NAMALWA (cell line): ENCODE measurements at places on chromosomes 6 and 20.

DNA sequence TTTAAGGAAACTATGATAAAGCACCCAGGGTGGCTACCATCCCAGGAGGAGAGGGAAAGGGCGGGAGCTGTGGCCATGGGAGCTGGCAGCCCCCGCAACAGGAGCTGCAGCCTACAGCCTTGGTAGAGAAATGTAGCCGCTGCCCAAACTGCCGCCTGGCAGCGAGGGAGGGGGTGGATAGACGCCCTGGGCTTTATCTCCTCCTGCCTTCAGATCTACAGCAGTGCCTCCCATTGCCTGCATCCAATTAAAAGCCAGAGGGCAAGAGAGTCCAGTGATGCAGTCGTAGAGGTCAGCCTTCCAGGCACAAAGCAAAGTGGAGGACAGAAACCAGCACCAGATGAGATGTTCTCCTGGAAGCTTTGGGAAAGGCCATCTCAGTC is 35.0 kb upstream of the ZFAND3 start:
- no peak for DNase-seq

- DNase-seq, result no peak
Measured at GRCh38 chr20:61385731-61386130, 133.7 kb downstream of the CDH4 start.

- no peak for DNase-seq
Measured at GRCh38 chr6:108031968-108032367, 42.6 kb downstream of the OSTM1 start.

GRCh38 chr6:156028335-156029131 is 572.9 kb upstream of the NOX3 start:
- DNase-seq, result no peak

GRCh38 chr20:54108817-54109216 is 38.4 kb upstream of the BCAS1 start:
- no peak for DNase-seq

DNA sequence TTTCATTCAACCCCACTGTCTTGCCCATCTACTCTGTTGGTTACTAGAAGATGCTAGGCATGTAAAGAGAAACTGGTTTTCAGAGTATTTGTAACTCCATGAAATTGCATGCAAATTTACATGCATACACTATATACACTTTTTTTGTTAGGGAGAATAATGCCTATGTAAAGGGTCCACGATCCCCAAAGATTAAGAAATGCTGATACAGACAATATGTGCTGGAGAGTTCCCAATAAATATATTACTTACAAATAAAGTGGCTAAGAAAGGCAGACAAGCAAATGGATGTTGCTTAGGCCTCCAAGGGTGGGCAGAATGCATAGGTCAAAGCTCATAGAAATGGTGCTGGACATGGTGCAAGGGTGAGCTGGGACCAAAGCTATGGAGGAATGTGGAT is 109.6 kb upstream of the NHSL1 start:
- DNase-seq, result no peak
